ENCODE measurements at places on chromosomes 3 and 15.

DNA sequence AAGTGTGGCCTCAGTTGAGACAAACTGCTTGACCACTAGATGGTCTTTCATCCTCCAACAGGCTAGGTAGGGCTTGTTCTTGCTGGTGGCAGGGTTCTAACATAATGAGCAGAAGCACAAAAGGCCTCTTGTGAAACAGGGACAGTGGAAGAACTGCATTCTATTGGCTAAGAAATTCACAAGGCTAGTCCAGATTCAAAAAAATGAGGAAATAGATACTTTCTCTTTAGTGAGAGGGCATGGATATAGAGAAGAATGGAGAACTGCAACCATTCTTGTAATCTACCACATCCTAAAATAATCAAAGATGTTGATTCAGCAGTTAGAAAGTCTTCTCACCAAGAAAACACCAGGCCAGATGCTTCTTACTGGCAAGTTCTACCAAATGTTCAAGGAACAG, 143.7 kb upstream of the LRIG1 start:
- no peak for DNase-seq

GRCh38 chr3:63685340-63685739, 32.9 kb downstream of the SNTN start:
- no peak for DNase-seq

DNA sequence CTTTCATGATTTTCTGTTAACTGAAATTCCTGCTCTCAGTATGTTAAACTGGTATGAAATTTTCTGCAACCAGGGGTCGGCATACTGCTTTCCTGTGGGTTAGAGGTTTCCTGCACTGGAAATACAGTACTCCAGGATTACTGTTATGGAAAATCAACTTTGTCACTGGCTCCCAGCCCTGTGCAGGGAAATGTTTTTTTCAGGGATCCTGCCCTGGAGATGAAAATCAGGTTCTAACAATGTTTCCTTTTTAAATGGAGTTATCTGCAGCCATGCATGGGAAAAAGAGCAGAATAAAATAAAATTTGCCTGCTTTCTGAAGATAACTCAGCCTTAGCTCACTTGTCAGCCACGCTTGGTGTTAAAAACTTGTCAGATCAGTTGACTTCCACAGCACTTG, 220.4 kb downstream of the IL5RA start:
- no peak for DNase-seq

- no peak for DNase-seq
These were observed 57.6 kb downstream of the LRIG1 start for GRCh38 chr3:66443118-66443803.

- DNase-seq, result no peak
These were observed 4.9 kb downstream of the UBR1 start for GRCh38 chr15:43100971-43101370.

GRCh38 chr15:76979331-76979925, 15.5 kb upstream of the PSTPIP1 start:
- DNase-seq, result no peak

- DNase-seq, result no peak
These were observed 40.5 kb downstream of the IGF2BP2 start for GRCh38 chr3:185784317-185784716.

- DNase-seq, result no peak
These were observed 23.4 kb downstream of the STRIT1 start for GRCh38 chr3:155270063-155270462.

- DNase-seq, result no peak
These were observed 1.1 kb downstream of the GTF2E1 start for GRCh38 chr3:120743556-120744195.

- no peak for DNase-seq
These were observed 759.8 kb downstream of the AGBL1 start for GRCh38 chr15:86839502-86839901.

DNA sequence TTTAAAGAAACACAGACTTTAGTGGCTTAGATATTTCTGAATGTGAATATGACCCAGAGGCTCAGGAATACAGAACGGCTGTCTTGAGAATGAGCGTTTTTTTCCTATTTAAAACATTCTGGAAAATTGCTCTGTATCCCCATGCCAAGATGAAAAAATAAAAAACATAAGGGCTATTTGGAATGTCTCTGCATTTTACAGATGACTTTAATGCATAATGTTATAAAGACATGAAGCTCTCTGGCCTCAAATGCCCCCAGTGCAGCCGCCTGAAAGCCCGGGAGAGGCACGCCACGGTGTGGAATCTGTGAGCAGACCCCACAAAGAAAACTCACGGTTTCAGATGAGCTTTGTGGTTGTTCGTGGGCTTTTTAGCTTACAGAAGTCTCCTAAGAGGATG, 322.5 kb upstream of the ICE2 start:
- no peak for DNase-seq

DNA sequence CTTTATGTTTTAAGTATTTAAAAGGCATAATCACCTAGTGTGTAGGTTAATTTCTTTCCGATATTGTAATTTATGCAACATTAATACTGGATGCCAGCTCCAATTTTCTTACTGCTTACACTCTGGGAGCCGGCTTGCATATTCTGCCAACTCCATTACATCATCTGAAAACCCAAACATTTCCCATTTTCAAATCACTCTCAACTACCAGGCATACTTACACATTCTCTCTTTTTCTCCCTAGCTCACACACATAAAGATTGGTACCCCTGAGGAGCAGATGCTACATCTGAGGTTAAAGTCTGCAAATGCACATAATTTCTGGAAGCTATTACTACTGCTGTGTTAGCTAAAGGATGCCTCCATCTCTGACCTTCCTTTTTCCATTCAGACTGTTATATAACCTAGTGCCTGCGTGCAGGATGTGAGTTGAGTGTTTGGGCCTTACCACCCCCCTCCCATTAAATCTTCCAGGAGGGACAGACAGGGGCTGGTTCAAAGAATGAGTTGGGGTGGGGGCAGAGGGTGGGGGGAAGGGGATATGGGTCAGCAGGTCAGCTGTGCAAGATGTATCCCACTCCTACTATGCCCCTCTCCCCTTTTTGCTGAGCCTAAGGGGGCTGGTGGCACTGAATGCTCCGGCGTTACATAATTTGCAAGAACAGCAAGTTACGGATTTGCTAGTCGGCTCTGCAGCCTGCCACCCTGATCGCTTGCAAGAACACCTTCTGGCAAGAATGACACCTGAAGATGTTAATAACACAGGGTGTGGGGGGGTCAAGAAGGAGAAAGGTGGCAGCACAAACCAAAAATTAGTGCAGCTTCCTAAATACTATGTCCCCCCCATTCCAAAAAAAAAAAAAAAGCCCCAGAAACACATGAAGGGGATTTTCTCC, 2.5 kb downstream of the RORA start:
- DNase-seq, result no peak

DNA sequence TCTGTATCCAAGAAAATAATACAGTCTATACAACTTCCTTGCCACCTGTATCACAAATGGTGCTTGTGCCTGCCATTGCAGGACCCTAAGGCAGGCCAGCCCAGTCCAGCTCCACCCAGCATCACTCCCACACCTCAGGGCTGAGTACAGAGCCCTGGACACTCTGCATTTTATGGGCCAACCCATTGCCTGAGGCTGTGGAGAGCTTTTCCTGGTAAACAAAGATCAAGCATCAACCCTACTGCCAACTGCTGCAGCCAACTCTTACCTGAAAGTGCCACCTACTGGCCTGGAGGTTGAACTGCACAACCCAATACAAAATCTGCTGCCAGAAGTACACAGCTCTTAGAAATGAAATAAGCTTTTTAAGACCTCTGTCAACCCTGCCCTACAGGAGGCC, 1082.2 kb downstream of the NAALADL2 start:
- no peak for DNase-seq

- no peak for DNase-seq
These were observed 51.6 kb upstream of the ARL6 start for GRCh38 chr3:97712919-97713318.

- no peak for DNase-seq
These were observed 529.0 kb downstream of the MCTP2 start for GRCh38 chr15:94760348-94760747.

DNA sequence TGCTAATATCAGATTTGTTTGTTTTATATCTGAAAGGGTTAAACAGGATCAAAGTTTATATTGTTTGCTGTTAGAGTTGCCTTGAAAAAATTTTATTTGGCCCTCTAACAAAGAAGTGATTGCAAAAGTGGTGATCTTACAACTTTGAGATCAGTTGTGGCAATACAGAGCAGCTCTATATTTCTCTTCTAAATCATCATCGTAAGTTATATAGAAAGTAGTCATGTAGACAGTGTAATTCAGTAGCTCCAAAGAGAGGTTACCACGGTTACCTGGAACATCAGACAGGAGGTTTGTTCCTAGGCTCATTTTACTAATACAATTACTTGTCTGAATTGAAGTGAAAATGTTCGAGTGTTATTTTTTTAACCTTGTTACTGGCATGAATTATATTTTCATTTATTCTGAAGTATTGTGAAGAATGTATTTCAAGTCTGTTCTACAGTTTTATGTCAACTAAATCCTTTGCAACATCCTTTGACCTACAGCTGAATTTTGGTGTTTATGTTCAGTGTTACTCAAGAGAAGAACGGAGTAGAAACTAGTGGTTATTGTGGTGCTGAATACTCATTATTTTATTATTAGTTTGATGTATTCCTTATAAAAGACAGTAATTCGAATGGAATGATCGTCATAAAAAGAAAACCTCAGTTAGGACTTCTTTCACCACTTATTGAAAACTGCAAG, 214.2 kb downstream of the NAALADL2 start:
- DNase-seq, result no peak

- DNase-seq, result no peak
These were observed 234.9 kb upstream of the TPM1 start for GRCh38 chr15:62807539-62808130.

GRCh38 chr3:111607240-111607920, 12.2 kb upstream of the ZBED2 start:
- DNase-seq, result no peak

DNA sequence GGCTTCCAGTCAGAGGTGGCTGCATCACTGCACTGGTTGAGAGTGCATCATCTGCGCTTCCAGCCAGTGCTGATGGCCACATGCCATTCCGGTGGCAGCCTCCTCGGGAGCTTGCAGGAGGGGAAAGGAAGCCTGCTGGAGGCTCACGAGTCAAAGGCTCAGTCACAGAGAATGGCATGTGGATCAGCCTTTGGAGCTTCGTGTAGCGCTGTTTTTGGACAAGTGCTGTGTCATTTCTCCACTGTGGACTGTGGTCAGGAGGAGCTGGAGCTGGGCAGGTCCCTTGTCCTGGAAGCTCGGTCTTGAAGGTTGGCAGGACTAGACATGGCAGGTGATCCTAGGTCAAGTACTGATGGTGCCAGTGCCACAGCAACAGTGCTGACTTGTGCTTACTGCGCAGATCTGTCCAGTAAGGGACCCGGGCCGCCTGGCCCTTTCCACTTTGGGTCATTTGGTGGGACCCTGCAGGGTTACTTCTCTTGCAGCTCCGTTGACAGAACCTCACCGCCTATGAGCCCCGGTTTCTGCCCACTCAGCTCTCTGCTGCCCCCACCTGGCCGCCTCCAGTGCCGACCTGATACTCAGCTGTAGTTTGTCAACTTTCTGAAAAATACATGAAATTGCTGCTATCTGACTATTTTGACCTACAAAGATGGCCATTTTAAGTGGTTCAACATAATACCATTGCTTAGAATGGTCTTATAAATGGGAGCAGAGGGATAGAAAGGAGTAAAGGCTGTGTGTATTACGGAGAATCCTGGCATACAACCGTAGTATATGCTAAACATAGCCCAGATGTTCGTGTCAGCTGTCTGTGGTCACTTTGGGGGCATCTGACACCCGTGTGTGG, 27.6 kb upstream of the TRPM1 start:
- no peak for DNase-seq

DNA sequence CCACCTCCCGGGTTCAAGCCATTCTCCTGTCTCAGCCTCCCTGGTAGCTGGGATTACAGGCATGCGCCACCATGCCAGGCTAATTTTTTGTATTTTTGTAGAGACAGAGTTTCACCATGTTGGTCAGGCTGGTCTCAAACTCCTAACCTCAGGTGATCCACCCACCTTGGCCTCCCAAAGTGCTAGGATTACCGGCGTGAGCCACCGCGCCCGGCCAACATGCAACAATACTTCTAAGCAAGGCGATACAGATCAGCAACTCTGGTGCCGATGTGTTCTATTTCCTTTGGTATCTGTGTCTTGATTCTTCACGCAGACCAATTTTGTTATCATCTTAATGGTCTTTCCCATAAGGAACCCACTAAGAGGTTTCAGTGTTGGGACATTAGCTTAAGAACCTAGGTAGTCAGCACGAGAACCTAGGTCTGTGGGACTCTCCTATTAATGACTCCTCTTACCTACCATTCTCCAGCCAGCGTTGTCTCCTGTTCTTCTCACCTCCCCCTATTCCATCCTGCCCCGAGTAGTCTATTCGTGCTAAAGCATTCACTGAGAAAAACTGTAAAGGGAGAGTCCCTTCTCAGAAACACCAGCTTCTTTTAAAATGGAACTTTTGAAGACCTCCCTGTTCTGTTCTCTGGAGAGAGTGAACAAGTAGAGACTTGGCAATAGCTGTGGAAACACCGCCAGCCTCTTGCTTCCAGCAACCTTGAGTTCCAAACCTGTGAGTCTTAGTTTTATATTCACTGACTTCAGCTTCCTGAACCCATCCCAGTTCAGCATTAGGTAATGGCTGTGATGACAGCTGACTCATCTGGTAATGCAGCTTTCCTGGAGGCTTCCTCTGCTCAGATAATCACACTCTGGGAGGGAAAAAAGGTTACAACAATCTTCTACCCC, 61.2 kb downstream of the TSC22D2 start:
- no peak for DNase-seq

DNA sequence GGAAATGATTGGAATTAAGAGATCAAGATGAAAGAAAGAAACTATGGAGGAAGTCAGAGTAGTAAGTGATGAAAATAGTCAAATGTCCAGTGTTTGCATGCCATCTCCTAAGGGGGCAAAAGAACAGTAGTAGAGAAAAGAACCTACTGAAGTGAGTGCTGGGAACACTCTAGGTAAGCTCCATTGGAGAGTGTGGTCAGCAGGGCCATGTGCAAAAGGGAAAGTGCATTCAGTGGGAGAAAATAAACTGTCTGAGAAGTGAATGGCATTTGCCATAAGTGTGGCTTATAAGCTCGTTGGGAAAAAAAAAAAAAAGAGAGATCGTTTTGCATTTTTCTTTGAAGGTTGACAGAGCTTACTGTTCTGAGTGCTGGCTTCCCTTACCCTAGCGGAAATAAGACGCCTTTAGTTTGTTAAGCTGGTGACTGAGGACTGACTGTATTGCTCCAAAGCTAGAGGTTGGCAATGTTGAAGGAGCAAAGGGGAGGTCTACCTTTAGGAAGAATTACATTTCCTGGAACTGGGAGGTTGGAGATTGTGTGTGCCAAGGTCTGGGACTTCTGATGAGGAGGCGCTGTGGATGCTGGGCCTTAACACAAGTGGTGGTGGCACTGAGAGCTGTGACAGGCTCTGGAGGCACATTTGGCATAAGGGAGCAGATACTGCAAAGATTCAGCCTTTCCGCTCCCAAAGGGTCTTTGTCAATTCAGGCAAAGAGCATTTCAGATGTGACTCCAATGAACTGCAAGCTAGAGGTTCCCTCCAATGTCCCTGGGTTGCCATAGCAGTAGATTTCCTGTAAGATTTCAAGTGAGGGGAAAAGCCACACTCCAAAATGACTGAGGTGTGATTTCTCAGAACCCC, 287.8 kb upstream of the SATB1 start:
- no peak for DNase-seq

- DNase-seq, result no peak
These were observed 6.0 kb downstream of the TM4SF4 start for GRCh38 chr3:149480326-149481017.

Measured in cortex of kidney (tissue), 1 donor.